ENCODE measurements at places on chromosomes 12 and 14.
A peak's percentile ranks its signal among the peaks of the same experiment; 100 is the strongest.

- DNase-seq: no peak
Observed at GRCh38 chr12:122099280-122099749, 20.8 kb downstream of the MLXIP start.

DNA sequence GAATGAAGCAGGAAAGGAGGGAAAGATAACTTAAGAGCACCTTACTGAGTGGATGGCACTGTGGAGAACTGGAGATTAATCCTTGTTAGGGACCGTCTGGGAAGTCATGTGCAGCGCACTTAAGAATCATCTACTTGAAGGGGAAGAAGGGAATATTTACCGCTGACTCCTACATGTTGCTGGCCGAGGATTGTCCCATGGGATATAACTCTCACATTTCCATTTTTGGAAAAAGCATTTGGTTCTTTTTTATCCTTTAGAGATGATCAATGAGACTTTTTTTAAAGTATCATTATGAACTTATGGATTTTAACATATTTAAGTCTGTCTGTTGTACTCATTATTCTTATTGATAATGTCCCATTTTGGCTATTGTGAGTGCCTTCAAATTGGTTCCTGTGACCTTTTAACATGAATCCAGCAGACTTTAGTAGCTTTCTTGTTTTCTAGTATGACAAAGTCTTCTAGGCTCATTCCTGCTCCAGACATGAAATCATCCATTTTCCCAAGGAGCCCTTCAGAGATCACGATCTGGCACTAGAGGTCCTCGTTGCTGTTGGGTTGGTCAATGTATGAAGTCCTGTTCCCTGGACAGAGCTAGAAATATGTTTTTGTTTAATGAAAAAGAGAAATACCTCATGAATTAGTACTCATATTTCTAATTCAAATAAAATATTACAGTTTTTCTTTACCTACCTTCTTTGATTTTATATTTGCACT lies 20.2 kb upstream of the FAM234B start:
- no peak for DNase-seq

DNA sequence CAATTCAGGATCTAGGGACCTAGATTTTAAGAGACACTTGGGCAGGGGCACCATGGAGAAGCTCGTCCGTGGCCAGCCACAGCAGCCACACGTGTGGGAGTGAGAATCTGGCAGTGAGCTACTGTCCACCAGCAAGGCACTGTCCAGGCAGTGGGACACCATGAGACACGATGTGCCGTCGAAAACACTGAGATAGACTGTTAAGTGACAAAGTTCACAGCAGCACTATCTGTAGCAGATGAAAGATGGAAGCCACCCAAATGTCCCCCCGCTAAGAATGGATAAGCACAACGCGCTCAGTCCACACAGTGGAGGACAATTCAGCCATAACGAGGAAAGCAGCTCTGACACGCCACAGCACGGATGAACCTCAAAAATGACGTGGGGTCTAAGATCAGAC lies 19.7 kb downstream of the RILPL1 start:
- no peak for DNase-seq

DNA sequence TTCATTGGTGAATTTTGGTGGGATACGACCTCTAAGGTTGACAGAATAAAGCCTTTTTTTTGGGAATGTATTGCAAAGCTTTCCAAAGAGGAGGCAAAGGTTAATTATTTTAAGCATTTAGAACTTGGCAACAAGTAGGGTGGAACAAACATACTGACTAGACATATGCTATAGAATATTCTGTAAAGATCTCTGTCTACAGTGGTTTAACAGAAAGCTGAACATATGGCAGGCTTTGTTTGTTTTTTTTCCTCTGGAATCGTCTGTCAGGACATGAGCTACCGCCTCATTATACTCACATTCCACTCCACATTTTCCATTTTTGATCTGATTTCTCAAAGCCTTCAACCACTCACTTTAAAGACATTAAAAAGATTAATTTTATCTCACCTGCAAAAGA lies 153.4 kb upstream of the PELI2 start:
- DNase-seq: no peak

DNA sequence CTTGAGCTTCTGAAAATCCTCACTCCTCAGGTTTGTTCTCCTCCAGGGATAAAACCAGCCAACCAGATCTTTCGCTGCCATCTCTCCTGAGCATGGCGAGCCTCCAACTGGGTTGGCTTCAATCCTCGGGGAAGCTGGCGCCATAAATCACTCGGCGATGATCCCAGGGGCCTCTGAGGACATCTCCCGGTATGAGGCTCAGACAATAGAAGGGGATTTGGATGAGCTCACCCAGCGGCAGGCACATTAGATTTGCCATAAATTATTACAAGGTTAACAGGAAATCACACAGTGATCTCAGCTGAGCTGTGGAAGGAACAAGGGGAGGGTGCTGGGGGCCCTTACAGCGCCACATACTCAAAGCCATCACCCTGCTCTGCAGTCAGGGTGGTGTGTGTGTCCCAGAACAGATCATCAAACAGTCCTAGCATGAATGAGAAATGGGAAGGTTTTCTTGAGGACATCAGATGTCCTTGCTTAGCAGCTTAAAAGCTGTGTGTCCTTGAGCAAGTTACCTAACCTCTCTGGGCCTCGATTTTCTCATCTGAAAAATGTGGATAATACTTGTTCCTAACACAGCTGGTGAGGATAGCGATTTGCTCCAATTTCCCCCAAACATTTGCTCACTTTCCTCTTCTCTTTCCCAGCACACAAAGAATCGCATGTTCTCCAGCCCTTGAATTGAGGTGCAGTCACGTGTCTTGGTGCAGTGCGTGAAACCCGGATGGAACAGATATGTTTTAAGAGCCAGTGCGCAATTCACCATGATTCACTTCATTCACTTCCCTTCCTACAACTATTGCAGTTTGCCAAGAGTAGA lies 142.8 kb downstream of the SCARB1 start:
- peak; percentile 91 for DNase-seq
